ENCODE measurements at places on chromosomes 3 and 15.

GRCh38 chr3:14019459-14019858 lies 105.2 kb downstream of the CHCHD4 start:
- no peak for DNase-seq

DNA sequence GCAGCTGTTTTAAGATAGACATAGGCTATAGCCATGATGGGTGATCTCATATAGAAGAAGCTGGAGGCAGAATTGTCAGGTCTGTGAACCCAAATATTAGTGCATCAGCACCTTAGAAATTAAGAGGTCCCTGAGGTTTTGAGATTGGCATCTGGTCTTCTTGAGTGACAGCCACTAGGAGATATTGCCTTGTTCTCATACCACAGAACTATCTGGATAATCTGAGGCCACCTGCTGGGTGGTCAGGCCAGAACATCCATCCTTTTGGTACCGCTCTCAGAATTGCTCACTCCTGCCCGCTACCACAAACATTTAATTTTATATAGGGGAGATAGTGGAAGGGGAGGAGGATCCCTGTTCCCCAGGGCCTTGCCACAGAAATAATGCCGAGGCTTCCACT lies 210.6 kb upstream of the ZPLD1 start:
- no peak for DNase-seq

GRCh38 chr15:78641749-78642275 lies 802 bp upstream of the CHRNB4 start:
- DNase-seq, result no peak

GRCh38 chr3:49276475-49277382 lies at the start of gene C3orf62:
Gene C3orf62 (minus strand): TSS chr3:49277232. CDS start chr3:49276872, 360 bp downstream.
- no peak for DNase-seq

DNA sequence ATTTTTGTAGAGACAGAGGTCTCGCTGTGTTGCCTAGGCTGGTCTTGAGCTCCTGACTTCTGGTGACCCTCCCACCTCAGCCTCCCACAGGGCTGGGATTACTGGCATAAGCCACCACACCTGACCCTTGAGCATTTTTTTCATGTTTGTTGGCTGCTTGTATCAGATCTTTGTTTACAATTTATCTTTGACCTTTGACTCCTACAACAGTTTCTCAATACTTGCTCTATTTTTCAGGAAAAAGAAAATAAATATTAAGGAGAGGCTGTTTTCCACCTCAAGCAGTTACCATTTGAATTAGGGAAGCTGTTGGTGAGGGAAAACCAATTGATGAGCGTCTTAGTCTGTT lies 44.5 kb downstream of the LIMD1 start:
- no peak for DNase-seq

- no peak for DNase-seq
These were observed 112.7 kb upstream of the IQSEC1 start for GRCh38 chr3:13185737-13186434.
